ENCODE measurements at places on chromosomes 12 and 14. TPM values are rescaled to one million over a fixed set of nuclear protein-coding genes. Genes with fewer than 3 reads are reported as not detected.

DNA sequence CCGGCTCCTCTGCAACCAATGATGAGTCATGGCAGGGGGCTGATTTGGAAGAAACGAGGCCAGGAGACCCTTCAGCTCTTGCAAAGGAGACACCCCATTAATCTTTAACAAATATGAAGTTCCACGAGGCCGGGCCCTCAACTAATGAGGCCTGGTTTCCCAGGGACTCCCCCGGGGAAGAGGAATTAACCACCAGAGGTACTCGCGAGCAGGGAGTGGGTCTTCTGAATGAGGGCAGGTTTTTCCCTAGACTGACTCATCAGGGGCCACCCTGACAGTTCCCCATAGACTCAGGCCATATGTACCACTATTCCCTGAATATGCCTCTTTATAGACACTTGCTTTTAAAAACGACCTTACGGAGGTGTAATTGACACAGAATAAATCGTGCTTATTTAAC is 150.7 kb upstream of the LHX5 start:
- DNase-seq, result no peak

DNA sequence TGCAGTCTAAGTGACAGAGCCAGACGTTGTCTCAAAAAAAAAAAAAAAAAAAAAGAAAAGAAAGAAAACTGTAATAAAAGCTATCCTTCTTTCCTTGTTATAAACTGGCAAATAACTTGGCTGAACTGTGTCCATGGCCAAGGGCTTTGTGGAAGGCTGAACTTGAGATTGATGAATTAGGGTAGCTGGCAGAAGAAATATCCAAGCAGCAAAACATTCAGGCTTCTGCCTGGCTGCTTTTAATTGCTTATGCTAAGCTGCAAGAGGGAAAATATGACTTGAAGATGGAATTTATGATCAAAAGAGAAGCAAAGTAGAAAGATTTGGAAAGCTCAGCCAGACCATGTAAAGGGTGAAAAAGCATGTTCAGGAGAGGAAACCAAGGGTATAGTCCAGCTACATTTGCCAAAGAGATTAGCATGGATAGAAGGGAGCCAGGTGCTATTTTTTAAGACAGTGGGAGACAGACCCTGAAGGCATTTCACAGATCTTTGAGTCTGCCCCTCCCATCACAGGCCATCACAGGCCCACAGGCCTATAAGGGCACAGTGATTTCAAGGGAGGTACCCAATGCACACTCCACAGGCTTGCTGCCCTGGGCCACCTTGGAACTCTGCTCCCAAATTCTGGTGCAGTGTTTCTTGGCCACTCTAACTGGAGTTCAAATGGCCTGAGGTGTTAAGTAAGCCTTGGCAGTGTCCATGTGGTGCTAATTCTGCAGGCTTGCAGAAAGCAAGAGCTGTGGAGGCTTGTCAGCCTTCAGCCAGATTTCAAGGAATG is 226.0 kb downstream of the AEBP2 start:
- DNase-seq, result no peak

GRCh38 chr12:113858841-113859386 is 107.2 kb downstream of the RBM19 start:
- DNase-seq, result no peak

DNA sequence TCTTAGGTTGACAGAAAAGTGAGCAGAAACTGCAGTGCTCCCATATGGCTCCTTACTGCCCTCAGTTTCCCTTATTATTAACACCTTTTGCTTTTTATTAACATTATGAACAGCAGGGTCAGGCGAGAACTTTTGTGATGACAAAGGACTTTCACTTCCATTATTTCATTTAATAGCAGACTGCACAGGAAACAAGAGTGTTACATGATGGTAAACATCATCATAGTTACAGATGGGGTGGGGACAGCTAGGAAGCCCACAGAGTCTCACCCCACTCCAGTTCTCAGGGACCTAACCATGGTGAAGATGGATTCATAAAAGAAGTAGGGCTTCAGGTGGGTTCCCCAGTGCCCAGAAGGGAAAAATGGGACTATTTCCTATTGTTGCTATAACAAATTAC is 110.1 kb upstream of the PELI2 start:
- DNase-seq, result no peak

GRCh38 chr12:53808023-53808705 is 56.4 kb upstream of the CISTR start:
- DNase-seq, result no peak

- no peak for DNase-seq
Measured at GRCh38 chr14:100401031-100401692, 78.0 kb downstream of the SLC25A47 start.

DNA sequence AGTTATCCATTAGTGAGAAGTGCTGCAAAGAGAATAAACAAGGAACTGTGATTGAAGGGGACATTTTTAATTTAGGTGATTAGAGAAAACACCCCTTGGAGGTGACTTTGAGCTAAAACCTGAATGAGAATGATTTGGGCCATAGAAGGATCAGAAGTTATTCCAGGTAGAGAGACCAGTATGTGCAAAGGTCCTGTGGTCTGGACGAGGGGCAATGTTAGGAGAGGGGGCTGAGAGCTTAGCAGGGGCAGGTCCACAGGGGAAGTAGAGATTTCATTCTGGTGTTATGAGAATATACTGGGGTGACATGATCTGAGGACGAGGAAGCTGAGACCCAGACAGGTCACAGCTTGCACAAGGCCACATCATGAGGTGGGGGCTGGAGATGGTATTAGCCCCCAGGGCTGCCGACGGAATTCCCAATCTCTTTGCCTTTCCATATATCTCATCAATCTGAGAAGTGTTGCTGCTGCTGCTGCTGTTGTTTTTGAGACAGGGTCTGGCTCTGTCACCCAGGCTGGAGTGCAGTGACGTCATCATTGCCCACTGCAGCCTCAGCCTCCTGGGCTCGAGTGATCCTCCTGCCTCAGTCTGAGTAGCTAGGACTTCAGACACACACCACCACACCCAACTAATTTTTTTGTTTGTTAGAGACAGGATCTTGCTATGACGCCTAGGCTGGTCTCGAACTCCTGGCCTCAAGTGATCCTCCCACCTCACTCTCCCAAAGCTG is 55.6 kb downstream of the KCTD10 start:
- no peak for DNase-seq

GRCh38 chr14:105383083-105383730 is 15.1 kb upstream of the TEX22 start:
- no peak for DNase-seq

DNA sequence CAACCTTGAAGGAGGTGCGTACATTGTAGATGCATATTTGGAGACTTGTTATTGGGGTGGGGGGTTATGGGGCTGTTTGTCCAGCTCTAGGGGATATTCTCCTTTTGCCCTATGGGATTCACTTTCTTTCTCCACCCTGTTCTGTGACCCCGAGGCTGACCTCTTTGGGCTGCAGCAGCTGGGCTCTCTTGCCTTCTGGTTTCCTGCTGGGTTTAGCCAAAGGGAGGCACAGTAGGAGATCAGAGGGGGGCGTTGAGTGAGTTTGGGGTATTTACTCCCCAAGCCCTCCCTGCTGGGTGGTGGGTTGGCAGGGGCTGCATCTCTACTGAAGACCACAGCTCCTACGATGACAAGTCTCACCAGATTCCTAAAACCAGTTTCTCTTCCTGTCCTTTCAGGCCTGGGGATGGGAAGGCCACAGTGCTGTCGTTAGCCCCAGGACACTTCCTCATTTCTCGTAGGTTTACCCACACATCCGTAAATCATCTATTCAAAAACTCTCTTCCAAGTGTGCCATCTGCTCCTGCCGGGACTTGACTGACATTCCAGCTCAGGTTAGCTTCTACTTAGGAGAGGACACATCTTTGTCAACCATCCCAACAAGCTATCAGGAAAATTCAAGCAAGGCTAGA is 127.1 kb downstream of the TMEM30B start:
- DNase-seq, result no peak

- no peak for DNase-seq
Measured at GRCh38 chr14:68513838-68514607, 278.8 kb downstream of the ZFP36L1 start.

GRCh38 chr12:87198181-87198580 is 831.0 kb downstream of the C12orf50 start:
- DNase-seq, result no peak

DNA sequence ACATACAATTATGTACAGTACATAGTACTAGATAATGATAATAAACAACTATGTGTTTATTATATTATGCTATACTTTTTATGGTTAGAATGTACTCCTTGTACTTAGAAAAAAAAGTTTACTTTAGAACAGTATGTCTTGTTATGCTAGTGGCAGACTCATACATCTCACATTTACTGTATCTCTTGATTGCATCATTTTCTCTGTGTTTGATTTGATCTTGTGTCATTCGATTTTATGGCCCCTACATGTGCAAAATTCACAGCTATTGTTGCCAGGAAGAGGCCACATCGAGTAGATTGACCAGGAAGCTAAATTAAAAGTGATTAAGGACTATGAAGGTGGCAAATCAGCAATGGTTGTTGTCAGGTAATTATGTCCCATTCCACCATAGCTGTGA is 153.0 kb downstream of the PCNX1 start:
- DNase-seq, result no peak

DNA sequence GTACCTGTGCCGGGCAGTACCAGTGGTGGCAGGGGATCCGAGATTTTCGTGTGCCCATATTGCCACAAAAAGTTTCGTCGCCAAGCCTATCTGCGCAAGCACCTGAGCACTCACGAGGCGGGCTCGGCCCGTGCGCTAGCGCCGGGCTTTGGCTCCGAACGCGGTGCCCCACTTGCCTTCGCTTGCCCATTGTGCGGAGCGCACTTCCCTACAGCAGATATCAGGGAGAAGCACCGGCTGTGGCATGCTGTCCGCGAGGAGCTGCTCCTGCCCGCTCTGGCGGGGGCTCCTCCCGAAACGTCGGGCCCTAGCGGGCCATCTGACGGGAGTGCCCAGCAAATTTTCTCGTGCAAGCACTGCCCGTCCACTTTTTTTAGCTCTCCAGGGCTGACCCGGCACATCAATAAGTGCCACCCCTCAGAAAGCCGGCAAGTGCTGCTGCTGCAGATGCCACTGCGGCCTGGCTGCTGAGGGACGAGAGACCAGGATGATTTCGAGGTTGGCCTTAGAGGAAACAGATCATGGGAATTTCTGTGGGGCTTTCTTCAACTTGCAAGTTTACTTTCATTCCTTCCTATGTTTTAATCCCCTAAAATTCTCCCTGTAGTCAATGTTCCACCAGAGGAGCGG is 1.6 kb downstream of the INSM2 start:
- DNase-seq, result no peak

GRCh38 chr12:1504304-1504894 is 90.0 kb downstream of the FBXL14 start:
- no peak for DNase-seq

DNA sequence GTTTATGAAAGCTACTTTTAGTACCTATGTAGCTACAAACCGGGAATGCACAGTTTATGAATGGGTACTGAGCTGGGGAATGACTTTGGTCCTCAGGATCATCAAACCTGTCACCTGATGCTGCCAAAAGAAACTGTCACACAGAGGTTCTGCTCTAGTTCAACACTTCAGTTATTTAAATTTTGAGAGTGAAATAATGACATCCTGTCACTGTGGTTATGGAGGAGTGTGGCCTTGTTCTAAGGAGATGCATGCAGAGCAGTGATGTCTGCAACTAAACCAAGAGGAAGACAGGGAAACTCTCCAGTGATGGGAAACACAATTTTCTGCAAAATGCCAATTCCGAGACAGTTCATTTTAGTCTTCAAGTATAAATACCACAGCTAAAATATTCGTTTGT is 4.8 kb upstream of the AEBP2 start:
- DNase-seq, result no peak

DNA sequence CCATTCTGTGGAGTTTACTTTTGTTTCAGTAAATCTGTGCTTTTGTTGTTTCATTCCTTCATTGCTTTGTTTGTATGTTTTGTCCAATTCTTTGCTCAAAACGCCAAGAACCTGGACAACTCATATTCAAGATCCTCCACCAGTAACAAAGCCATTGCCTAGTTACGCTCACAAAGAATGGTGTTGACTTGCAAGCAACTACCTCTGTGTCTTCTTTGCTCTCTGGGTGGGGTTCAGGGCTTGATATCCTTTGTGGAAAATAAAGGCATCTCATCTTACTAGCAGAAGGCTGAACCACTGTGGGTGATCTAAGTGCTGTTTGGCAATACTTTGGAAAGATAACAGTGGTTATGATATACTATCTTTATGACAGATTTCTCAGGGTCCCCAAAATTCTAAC is 233.4 kb upstream of the ABCD2 start:
- no peak for DNase-seq

- no peak for DNase-seq
Measured at GRCh38 chr14:89537911-89538310, 120.9 kb upstream of the FOXN3 start.

DNA sequence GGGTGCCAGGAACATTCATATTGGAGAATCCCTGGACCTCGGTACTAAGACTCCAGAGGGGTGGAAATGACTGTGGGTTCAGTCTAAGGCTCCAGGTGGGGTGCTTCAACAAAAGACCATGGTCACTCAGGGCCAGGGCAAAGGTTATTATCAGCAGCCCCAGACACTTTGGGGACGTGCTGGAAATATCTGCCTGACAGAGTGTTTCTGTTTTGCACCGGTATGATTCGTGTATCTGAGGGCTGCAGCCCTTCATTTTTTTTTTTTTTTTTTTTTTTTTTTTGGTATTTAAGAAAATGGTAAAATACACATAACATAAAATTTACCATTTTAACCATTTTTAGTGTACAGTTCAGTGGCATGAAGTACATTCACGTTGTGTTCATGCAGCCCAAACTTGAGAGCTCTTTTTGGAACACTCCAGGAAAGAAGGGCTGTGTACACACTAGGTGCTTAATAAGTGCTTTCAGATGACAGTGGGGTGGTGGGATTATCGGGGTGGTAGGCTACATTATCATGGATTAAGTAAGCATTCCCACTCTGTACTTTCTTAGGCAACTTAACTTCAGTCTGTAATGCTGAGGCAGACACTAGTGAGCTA is 120.3 kb downstream of the CHST11 start:
- no peak for DNase-seq

GRCh38 chr12:52279422-52280318 is 5.2 kb downstream of the KRT86 start:
- DNase-seq, result no peak

The OAS3 gene
- 9.4 TPM for total RNA-seq

The CIROP gene
- total RNA-seq, result not detected

The RILPL2 gene
- total RNA-seq, result 4.6 TPM

The LTBP2 gene
- total RNA-seq, result 13.7 TPM

The ST8SIA1 gene
- total RNA-seq, result 2.6 TPM

The CPNE6 gene
- total RNA-seq, result not detected

The OR4K2 gene
- total RNA-seq, result not detected

The POMT2 gene
- 9.1 TPM for total RNA-seq

The SDR9C7 gene
- 161 TPM for total RNA-seq

The CSRP2 gene
- total RNA-seq, result 9.3 TPM

The JDP2 gene
- 38.6 TPM for total RNA-seq

All from lower leg skin (tissue), 4 donors.